T1000 (cell line): ENCODE measurements at places on chromosomes 5 and 9.

DNA sequence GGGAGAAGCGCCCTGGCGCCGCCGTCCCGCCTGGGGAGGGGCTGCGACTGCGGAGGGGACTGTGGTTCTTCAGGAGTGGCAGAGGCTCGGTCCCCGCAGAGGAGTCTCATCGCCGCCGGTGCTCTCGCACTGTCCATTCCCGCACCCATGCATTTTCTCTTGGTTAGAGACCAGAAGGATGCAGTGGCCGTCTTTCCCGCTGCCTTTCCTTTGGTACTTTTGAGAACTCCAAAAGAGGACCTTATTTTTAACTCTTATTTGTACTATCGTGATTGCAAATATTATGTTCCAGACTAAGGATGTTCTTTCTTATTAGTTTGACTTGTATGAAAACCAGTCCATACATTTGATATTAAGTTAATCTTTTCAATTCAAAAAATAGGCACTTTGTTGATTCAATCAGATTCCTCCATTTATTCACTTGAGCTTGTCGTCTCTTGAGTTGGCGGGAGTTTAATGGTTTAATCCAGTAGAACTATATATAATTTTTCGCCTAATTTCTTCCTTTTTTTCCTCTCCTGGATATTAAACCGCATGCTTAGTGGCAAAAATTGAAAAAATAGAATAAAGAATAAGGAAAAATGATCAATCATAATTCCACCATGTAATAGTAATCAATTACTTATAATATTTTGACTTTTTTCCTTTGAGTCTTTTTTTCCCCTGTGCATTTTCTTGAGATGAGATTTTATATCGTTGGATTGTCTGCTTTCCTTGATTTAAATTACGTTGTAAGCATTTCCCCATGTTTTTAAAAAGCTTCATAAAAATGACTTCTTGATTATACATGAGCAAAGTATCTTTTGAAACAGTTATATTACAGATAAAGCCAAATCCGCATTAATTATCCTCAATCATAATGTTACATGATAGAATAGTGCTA, 861 bp downstream of the ZFYVE16 start:
- no peak for DNase-seq

DNA sequence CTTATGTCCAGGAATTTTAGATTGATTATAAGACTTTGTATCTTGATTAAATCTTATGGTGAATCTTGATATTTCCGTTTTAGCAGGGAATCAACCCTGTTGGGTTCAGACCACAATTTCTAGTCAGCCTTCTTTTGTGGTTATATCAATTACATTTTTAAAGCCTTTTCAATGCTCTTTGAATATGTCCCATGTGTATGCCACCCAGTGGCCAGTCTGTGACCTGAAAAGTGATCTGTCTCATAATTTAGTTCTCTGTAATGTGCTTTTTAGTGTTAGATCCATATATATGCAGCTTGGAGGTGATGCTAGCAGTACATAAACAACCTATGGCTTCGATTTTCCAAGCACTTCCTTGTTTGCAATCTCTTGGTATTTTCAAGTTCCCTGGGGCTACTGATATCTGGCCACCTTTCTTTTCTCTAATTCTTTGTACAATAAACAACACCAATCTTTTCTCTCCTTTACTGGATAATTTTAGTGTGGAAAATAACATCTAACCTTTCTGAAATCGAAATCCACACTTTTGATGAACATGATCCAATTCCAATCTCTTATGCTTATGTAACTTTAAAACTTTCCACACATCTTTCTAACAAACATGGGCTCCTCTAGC, 28.8 kb downstream of the PDE8B start:
- no peak for DNase-seq

DNA sequence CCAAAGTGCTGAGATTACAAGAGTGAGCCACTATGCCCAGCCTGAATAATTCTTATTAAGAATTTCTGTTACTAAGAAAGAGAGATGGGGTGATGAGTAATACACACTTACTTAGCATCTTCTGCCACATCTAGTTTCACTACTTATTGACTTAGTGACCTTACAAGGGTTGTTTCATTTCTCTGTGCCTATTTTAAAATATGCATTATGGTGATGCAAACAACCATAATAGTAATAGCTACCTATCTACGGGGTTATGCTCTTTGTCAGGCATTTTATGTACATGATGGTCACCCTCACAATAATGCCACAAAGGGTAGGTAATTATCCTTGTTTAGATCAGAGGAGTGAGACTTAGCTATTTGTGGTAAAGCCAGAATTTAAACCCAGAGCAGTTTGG, 499.0 kb upstream of the SGCD start:
- DNase-seq: no peak

DNA sequence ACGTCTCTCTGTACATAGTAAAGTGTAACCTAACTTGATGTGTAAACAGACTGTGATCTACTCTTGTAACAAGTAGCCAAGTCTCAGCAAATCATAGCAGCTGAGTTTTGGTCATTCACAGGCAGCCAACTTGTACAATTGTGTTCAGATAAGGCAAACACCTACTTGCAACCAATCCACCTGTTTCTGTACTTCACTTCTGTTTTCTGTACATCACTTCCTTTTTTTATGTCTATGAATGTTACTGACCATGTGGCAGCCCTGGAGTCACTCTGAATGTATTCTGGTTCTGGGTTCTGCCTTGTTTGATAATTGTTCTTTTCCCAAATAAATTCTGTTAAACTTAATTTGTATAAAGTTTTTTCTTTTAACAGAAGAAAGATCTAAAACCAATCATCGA, 26.0 kb downstream of the RLN2 start:
- no peak for DNase-seq

GRCh38 chr5:9558319-9558965, 12.6 kb upstream of the SEMA5A start:
- no peak for DNase-seq

GRCh38 chr9:5305741-5306140, 1.2 kb upstream of the RLN2 start:
- no peak for DNase-seq

DNA sequence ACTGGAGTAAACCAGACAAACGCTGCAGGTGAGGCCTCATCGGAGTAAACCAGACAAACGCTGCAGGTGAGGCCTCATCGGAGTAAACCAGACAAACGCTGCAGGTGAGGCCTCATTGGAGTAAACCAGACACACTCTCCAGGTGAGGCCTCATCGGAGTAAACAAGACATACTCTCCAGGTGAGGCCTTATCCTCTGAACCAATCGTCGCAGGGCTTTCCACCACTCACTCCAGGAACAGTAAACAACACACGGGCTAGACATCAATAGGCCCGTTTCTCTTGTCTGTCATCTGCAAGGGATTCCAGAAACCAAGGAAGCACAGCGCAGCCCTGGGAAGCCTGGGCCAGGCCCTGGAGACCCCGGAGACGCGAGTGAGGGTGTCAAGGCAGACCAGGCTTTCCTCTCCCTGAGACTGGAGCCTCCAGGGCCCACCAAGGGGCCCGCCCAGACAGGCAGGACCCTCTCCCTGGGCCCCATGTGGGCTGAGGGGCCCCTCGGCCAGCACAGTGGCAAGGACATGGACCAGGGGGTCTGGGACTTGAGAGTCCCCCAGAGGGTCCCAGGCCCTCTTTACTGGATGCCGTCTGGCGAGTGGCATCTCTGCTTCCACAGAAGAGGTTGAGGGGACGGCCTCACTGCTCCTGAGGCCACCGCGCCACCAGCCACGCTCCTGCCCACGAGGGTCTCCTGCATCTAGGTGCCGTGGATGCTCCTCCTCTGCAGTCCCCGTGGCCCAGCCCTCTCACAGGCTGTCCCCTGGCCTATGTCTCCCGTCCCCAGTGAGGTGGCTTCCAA, 26.4 kb upstream of the NSMF start:
- DNase-seq: no peak

- DNase-seq: no peak
Observed at GRCh38 chr5:74319076-74319475, 321.5 kb downstream of the ENC1 start.

DNA sequence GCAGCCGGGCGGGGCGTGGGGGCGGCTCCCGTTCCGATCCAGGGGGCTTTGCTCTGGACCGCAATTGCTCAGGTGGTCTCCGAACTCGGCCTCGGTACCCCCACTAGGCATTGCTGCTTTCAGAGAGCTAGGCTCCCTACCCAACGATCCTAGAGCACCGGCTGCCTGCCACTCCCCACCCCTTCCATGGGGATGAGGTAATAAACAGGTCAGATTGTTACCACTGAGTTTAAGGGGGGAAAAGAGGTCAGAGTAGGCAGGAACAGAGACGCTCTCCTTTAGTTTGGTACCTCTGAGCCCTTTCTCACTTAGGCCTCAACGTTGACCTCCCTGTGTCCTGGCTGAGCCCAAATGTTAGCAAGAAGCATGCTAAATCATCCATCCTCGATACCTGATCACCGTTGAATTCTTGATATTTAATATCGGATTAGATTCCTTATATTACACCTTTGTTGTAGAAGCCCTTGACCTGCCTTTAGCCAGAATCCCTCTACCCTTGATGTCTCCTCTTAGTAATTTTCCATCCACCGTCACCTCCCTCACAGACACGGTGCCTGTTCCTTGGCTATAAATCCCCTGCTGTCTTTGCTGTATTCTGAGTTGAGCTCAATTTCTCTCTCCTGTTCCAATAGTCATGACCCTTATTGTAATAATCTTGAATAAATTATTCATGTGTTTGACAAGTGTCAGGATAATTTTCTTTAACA, 588 bp upstream of the PLPP1 start:
- DNase-seq: no peak

DNA sequence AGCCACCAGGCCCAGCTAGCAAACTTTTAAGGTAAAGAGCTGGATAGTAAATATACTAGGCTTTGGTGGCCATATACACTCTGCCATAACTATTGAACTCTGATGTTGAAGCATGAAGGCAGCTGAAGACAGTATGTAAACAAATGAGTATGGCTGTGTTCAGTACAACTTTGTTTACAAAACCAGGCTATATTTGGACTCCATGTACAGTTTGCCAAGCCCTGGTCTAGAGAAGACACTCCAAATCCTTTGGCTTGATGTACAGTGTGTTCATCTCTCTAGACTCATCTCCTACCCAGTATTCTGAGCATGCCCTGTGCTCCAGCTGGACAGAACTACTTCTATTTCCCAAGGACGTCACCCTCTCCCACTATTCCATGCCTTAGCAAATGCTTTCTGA, 54.3 kb upstream of the MEGF10 start:
- DNase-seq: no peak

- DNase-seq: no peak
Observed at GRCh38 chr5:969408-969839, 39.2 kb upstream of the NKD2 start.
